ENCODE measurements at places on chromosomes 2 and 18.

DNA sequence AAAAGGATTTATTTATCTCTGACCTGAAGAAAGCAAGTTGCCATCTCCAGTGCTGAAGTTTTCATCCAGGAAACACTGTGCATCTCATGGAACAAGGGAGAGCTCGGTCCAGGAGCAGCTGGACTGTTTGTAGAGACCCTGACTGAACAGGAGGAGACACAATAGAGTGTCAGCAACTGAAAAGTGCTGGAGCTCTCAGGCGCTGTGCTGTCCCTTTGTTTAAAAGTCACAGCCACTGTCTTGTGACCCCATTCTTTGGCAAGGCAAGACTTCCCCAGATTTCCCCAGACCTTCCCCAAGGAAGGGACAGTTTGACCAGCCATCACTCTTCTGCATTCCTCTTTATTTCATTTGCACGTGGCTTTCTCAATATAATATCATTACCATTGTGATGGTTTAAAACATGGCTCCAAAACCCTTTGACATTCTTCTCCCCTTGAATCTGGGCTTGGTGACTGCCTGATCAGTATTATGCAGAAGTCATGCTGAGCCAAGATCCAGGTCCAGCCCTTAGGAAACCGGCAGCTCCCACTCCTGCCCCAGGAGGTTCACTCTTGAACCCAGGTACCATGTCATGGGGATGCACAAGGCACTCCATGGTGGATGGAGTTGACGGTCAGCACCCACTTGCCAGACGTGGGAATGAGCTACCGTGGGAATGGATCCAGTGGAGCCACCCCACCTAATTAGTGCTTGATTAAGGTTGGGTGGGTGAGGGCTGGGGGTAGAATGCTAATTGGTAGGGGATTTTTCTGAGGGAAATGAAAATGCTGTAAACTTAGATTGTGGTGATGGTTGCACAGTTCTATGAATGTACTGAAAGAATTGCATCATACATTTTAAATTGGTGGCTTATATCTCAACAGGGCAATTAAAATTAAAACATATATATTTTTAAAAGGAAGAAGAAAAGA lies 497.9 kb upstream of the RAB6C start:
- no peak for DNase-seq

DNA sequence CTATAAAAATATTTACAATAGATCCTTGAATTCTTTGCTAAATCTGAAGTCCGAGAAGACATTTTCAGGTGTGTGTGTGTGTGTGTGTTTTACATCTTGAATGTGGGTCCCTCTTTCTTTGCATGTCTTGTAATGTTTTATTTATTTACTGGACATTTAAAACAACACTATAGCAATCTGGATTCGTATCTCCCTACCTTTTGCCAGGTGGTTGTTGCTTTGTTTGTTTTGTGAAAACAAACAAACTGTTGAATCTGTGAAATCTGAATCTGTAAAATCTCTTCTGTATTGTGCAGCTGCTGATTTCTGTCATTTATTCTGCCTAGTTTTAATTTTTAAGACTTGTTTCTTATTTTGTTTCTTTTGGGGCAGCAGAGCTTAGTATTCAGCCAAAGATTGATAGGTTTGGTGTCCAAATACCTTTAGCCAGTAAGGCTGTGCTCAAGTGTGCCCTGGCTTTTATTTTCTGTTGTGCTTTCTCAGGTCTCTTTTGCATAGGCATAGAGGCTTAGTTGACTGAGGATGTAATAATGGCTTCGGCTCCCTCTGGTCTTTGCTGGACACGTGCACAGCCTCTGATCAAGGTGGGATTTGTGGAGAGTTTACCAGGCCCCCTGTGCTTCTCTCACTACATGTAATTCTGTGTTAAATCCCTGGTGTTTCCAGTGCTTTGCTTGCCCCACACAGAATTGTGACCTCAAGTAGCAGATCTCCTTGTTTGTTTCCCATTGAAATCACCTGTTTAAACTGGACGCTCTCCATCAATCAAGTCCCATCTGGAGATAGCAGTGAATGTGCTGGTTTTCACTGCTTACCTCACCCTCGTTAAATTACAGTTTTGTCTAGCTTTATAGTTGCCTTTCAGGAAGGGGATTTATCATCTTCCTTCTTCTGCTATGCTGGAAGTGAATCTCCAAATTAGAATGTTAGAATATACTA lies 71.1 kb downstream of the BIRC6 start:
- DNase-seq, result no peak

DNA sequence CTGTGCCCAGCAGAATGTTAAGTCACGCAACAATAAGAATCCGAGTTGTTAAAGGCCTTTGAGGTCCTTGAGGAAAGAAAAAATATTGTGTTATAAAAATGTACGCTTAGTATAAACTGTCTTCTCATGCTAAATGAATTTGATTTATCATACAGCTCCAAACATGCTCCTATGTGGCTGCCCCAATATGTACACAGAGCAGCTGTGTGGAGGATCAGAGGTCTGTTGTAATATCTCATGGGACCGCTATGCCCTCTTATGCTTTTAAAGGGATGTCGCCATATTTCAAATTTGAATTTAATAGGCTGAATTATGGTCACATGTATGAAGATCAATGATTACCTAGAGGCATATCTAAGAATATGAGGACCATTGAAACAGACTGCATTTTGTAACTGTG lies 90.2 kb downstream of the SLC5A7 start:
- no peak for DNase-seq

DNA sequence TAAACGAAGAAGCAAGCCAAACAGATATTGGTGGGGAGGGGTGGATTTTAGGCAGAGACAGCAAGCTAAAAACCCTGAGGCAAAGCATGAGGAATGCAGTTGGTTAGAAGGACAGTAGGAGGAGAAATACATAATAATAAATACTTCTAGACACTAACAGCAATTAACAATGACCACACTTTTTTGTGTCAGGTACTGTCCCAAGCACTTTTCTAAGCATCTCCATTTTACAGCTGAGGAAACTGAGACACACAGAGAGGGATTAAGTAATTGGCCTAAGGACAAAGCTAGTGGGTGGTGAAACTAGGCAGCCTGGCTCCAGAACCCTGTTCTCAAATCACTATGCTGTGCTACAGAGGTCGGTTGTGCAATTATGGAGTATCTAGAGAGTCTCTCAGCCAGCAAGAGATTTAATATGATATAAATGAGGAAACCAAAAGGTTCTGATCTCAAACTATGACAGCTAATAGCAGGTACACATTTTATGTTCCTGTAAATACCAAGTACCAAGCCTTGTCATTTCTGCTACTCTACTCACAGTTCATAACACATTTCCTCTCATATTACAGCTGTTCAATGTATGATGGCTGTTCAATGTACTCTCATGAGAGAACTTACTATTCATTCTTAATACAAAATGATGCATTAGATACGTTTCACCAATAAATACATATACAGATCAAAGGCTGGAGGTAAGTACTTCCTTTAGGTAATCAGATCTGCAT lies 5.3 kb downstream of the MAP4K3 start:
- DNase-seq, result peak; percentile 45

DNA sequence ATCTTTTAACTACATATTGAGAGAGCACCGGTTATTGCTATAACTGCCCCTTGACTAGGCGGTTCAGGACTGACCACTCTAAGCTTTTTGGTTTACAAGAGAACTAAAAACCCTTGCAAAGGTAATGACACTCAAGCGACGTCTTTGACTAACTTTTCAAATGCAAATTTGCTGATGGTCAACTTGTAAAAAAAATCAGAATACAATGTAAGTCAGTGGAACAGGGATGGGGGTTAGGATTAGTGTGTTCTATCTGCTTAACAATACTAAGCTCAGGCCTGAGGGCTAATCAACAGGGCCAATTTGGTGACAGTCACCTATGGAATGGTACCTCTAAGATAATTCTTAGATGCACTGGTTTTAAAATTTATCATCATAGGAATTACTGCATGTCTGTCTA lies 57.1 kb downstream of the ZAP70 start:
- DNase-seq, result no peak

- no peak for DNase-seq
These were observed 443.2 kb downstream of the ARHGAP15 start for GRCh38 chr2:143572421-143572820.

GRCh38 chr18:35467624-35468016 lies 30.1 kb downstream of the INO80C start:
- no peak for DNase-seq

DNA sequence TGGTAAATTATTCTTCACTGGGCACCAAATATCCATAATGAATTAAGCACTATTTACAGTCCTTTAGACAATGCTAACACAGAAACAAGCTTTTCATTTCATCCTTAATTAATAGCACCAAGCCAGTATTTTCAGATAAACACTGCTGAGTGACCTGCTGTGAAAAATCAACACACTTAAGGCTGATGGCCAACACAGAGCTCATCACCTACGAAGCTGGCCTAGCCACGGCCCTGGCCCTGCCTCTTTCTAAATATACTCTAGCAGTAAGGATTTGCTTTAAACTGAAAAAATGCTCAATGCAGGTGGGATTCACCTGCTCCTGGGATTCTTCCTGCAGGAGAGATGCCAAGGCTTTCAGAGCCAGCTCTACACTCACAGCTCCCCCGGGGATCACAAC lies 18.4 kb downstream of the CYB5A start:
- DNase-seq, result no peak

- DNase-seq, result no peak
These were observed 7.7 kb upstream of the CDC42EP3 start for GRCh38 chr2:37679072-37679695.

DNA sequence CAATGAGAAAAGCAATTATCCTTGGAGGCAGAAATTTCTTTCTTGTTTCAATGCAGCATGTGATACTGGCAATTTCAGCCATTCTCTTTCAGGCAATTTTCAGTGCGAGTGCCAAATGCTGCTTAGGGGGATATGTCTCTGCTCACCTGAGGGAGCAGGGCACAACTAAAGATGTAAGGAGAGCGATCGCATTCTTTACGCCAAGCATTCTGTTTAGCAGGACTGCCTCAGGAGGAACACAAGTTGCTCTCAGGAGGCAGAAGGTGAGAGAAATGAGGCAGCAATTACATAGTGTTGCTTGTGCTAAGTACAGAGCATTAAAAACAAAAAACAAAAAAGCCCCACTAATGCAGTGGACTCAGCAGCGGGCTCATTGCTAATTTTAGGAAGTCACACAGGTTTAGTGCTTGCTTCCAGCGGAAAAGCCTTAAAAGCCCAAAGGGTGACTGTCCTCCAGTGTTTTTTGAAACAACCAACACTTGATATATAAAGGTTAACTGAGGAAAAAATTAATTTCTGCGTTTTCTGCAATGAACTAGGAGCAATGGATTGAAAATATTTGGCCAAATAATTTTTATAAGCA lies 116.9 kb downstream of the METTL8 start:
- no peak for DNase-seq

GRCh38 chr2:173654161-173654895 lies 299.7 kb downstream of the CDCA7 start:
- DNase-seq, result no peak

DNA sequence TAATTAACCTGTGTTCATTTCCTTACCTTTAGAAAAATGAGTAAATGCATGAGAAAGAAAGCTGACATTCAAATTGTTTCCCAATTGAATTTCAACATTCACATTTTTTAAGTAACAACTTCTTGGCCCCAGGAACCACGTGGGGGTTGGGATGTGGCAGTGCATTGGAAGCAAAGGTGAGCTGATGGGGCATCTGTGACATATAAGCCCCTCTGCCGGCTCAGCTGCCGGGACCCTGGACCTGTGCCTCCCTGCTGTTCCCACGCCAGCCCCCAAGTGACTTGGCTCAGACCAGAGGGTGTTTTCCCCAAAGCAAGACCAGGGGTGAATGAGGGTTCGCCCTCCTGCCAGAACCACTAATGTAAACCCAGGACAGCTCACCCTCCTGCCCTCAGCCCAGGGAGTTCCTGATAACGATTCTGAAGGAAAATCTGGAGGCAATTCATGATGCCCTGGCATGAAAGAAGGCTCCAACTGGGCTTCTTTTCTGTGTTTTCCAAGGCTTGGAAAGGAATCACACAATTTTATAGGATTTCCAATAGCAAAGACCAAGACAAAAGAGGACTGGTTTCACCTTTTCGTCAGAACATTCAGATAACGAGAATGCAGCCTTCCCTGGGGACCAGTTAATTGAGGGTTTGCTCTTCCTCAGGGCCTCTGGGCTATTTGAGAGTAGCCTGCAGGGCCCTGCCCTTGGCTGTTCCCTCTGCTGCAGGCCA lies 193.2 kb upstream of the TWIST2 start:
- peak; percentile 13 for DNase-seq

DNA sequence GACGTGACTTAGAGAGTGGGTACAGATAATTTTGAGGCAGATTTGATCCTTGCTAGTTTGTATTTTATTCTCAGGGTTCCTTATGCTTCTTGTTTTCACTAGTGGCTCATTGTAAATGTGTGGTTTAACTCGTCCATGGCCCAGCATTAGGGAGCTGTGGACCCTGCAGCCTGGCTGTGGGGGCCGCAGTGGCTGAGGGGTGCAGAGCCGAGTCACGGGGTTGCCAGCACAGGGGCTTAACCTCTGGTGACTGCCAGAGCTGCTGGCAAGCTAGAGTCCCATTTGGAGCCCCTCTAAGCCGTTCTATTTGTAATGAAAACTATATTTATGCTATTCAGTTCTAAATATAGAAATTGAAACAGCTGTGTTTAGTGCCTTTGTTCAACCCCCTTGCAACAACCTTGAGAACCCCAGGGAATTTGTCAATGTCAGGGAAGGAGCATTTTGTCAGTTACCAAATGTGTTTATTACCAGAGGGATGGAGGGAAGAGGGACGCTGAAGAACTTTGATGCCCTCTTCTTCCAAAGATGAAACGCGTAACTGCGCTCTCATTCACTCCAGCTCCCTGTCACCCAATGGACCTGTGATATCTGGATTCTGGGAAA lies 269.9 kb downstream of the MYT1L start:
- DNase-seq, result no peak

DNA sequence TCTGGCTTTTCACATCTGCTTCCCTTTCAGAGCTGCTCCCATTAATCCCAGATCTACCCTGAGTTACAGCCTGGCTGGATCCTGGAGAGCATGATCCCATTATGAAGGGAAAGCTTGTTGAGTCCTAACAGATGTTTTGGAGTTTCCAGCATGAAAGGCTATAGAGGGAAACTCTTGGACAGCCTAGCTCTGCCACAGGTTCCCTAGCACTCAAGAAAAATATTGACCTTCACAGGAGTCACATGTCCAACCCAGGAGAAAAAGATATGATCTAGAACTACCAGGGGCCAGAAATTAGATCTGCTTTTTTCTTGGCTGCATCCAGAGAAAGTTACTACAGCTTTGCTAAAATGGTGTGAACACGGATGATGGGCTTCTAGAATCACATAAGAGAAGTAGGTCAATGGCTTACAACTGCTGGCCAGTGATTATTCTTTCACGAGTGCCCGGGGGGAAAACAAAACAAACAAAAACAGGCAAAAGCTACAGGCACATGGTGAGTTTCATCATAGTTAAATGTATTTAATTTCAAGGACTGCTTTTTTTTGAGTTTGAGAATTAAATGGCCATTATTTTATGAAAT lies 15.9 kb downstream of the CCDC93 start:
- DNase-seq, result no peak

DNA sequence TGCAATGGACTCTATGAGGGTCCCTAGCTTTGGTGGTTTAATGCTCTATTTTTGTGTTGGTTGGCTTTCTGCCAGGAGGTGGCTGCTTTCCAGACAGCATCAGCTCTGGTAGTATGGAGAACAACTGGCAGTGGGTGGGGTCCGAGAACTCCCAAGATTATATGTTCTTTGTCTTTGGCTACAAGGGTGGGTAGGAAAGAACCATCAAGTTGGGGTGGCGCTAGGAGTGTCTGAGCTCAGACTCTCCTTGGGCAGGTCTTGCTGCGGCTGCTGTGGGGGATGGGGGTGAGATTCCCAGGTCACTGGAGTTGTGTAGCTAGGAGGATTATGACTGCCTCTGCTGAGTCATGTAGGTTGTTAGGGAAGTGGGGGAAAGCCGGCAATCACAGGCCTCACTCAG lies 976.1 kb upstream of the GYPC start:
- DNase-seq, result no peak

- no peak for DNase-seq
These were observed 425.0 kb upstream of the ID2 start for GRCh38 chr2:8256905-8257304.
